IPS DF 19.7 (cell line): ENCODE measurements at places on chromosomes 7 and 10.
A peak's percentile ranks its signal among the peaks of the same experiment; 100 is the strongest.

- DNase-seq = no peak
Measured at GRCh38 chr10:71086439-71087080, 125.8 kb upstream of the UNC5B start.

DNA sequence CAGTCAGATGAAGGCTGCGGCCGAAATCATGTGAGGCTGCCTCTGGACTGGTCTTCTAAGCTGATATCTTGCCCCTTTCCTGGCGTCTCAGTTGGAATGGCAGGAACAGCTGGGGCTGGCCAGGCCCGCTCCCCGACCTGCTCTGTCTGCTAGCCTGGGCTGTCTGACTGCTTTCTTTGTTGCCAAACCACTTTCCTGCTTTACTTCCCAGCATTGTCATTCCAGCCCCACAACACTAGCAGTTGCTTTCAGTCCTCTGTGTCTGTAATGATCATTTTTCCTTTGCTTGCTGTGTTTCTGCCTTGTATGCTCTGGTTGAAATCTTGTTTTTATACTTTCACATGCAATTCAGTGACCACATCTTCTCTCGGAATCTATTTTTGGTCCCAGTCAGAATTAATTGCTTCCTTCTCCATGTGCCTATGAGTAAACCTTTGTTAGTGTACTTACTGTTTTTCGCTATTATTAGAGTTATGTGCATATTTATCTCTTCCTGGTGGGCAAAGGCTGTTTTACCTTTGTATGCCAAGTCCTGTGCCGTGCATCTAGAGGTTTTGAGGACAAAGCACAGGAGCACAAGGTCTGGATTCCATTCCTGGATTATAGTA, 21.6 kb downstream of the PRPF18 start:
- DNase-seq = no peak

DNA sequence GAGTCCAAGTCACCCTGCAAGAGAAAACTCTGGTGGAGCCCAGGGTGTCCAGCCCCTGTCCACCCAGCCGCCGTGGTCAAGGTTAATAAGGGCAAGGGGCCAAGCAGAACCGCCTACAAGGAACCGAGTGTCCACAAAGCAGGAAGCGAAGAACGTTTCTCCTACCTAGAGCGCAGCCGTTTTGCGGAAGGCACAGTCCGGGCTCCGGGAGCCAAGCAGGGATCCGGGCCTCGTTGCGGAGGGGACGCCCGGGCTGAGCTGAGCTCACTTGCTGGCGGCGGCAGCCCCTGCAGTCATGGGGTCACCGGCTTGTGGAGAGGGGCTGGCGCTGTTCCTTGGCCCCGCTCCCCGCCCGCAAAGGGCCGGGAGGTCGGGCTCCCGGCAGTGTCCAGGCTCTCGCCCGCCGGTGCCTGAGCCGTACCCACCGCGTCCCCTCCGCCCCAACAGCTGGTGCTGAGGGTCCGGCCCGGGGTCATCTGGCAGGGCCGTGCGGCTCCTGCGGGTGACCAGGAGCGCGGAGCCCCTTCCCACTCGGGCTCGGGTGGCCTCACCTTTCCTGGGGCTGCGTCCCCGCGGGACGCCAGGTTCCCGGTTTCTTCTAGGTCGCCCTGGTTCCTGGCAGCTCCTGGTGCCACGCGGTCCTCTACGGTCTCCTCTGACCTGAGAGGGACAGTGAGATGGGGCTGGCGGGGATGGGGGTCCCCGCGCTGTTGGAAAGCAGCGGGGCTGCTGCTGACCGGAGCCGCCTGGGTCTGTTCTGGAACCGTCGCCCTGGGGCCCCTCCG, 14.0 kb upstream of the ZNF273 start:
- DNase-seq = no peak

GRCh38 chr7:103382032-103382402, 34.6 kb downstream of the PSMC2 start:
- DNase-seq = no peak

DNA sequence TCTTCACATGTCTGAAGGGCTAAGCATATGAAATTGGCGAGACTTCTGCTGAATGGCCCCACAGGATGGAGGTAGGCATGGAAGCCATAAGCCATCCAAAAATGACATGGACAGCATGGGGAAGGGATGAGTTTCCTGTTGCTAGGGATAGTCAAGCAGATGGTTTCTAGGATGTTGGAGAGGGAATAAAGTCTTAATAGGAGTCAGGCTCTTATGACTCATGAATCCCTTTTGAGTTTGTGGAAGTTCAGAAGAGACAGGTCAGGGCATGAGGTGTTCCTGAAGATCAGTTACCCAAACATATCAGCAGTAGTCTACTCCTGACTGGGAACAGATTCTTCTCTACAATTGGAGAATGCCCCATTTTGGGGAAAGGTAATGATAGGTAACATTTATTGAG, 243.9 kb downstream of the REEP3 start:
- DNase-seq = no peak

DNA sequence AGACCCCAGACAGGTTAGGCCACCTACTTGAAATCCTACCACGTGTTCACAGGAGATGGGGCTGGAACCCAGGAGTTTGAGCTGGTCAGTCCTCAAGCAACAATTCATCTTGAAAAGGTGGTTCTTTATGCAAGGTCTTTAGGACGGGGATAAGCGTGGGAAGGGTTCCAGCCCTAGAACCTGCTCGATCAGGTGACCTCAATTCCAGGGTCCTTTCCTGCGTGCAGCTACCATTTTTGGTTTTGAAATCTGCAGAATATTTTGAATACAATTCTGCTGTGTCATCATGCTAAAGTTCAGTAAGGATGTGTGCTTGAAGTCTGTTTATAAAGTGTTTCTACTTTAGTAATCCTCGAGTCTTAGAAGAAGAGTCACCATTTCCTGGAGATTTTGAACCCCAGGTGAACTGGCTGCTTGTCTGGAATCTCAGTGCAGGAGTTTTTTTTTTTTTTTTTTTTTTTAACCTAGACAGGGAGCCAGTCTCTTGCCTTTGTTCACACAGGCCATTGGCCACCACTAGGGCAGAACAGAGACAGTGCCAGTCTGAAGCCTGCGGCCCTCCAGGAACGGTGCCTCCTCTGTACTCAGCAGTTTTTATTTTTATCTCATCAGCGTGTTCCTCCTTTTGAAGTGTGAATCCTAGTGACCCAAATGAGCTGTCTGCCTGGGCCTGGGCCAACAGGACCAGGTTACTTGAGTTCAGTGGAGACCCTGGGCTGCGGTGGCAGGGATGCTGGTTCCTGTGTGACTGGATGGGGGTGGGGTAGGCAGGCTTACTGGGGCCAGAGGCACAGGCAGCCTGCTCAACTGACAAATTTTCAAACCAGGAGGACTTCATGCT, 54.6 kb downstream of the EEPD1 start:
- DNase-seq = no peak

- no peak for DNase-seq
Measured at GRCh38 chr10:30505543-30506298, 71.7 kb downstream of the MAP3K8 start.

DNA sequence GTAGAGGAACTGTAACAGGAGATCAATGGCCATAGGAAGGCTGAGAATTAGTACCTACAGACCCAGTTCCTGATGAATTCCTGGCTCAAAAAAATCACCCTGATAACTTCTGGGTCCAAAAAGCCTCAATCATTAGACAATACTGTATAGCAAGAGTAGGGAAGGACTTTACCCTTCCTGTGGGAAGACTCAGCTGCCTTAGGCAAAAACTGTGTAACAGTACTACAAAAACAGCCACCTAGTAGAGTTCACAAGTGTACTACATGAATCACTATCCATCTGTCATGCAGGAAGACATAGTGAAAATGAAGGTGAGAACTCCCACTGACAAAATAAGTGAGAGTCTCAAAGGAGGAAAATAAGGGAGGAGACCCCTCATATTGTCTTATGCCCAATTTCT, 47.6 kb downstream of the MAP3K8 start:
- no peak for DNase-seq

GRCh38 chr7:14825912-14826311, 76.6 kb downstream of the DGKB start:
- no peak for DNase-seq

DNA sequence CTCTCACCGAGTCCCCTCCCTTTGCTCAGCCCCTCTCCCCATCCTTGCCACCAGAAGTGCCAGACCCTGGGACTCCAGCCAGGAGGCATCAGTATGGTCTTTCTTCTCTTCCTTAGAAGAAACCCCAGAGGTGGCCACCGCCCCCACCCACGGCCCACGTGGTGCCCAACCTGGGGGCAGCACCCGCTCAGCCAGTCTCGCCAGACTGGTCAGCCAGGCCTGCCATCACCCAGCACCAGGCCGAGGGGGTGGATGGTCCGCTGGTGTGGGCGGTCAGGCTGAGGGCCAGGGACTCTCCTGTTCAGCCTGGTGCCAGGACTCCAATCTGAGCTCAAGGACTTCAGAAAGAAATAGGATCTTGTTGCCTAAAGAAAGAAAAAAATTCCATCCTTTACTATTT, 5.8 kb upstream of the CLDN4 start:
- DNase-seq = no peak

- no peak for DNase-seq
Measured at GRCh38 chr10:115827231-115828009, 445.6 kb downstream of the GFRA1 start.

DNA sequence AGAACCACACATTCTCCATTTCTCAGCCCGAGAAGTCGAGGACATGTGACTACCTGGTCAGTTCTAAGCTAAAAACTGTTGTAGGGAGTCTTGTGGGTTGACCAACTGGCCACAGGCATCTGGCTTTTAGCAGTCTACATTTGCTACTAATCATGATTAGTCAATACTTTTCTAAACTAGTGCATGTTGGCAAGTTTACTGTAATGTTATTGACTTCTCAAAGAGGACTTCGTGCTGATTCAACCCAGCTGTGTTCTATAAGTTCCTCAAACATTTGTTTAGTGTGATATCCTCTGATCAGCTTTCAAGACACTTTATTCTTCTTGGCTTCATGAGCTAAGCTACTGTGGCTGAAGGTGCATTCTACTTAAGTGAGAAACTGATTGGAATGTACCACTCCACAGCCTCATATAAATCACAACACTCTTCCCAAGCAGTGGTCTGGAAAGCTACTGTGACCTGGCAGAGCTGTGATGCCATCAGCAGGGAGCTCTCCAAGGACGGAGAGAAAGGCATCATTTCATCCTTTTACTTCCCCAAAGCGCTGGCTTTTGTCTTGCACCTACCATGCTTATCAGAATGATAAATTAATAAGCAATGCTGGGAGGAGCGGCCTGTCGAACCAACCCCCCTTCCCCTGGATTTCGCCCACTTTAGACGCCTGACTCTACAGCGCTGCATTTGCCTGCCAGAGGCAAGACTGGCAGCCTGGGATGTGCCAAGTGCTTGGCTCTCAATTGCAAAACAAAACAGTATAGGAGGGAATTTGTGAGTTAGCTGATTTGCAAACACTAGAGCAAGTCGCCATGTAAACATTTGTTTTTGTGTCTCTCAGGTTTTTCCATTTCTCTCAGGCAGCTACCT, 206.7 kb upstream of the PLXNA4 start:
- no peak for DNase-seq

DNA sequence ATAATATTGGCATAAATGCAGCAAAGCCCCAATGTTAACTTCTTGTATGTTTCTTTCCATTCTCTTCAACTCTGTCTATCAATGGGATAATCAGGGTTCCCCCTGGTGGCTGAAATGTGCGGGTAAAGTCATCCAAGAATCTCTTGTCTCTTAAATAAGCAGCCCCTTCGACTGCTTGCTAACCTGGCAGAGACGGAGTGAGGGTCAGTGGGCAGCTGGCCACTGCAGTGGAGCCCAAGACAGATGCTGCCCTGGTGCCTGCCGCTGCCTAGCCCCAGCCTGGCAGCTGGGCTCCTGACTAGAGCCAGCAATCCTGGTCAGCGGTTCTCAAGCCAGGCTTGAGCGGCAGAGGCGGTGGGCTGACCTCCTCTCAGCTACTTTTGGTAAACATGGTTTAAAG, 248.9 kb downstream of the COBL start:
- no peak for DNase-seq

GRCh38 chr7:68314208-68314607, 1284.1 kb upstream of the AUTS2 start:
- no peak for DNase-seq

GRCh38 chr7:29918850-29919249, 70.8 kb downstream of the SCRN1 start:
- no peak for DNase-seq

GRCh38 chr10:4825868-4826791, at the start of gene AKR1E2:
TSS of gene AKR1E2 (plus strand) at chr10:4826207. CDS start at chr10:4826325, 118 bp downstream.
- DNase-seq = peak; percentile 78

- no peak for DNase-seq
Measured at GRCh38 chr7:94647295-94647694, 8.6 kb downstream of the SGCE start.

DNA sequence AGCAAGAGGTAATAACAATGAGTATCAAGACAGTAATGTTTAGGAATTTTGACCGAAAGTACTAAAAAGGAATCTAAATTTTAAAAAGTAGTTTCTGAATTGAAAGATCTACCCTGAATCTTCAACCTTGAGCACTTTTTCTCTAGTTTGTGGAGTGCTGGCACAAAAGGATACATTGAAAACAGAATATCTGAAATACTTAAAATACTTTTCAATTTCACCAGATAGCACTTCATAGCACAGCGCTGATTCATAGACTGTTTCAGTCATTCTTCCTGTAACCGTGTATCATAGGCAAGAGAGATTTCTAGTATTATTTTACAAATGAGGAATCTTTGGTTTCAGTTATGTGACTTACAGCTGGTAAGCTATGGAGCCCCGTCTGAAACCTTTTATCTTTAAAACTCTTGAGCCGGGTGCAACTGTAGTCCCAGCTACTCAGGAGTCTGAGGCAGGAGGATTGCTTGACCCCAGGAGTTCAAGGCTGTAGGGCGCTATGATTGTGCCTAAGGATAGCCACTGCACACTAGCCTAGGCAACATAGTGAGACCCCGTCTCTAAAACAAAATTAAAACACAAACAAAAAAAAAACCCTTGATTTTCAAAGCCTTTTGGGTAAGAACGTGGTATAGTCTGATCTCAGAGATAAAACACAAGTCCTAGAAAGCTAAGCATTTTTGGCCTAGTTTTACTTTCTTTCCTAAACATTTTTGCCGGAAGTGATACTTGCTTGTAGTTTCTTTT, 35.1 kb downstream of the FHIP2A start:
- DNase-seq = no peak

GRCh38 chr10:29176845-29177832, 111.7 kb upstream of the LYZL1 start:
- no peak for DNase-seq

DNA sequence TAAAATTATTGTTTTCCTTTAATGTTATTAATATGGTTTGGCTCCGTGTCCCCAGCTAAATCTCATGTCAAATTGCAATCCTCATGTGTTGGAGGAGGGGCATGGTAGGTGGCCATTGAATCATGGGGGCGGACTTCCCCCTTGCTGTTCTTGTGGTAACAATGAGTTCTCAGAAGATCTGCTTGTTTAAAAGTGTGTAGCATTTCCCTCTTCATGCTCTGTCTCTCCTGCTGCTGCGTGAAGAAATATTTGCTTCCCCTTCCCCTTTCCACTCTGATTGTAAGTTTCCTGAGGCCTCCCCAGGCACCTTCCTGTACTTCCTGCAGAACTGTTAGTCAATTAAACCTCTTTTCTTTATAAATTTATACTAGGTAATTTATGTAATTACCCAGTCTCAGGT, 27.5 kb downstream of the VIM start:
- no peak for DNase-seq

- no peak for DNase-seq
Measured at GRCh38 chr7:1137517-1138167, 22.4 kb downstream of the ZFAND2A start.
